GF-D8 (cell line): ENCODE measurements at places on chromosomes 1 and 21.

DNA sequence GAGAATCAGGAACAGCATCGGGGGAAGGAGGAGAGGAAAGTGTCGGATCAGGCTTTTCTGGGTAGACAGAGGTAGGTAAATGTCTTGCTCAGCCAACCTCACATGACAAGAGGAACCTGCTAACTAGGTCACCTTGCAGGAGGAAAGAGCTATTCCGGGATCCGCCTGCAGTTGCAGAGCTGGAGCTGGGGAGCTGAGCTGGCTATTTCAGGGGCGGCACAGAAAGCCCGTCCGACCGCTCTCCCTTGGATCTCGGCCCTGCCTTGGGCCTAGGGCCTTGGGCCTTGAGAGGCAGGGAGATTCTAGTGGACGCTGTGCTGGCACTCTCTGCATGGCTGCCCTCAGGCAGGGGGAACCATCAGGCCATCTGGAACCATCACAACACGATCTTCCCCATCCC is 56.5 kb upstream of the CTPS1 start:
- no peak for DNase-seq

GRCh38 chr1:28900562-28900961 is 13.8 kb upstream of the EPB41 start:
- DNase-seq, result no peak

- DNase-seq, result no peak
Measured at GRCh38 chr1:87781554-87781953, 452.9 kb downstream of the LMO4 start.

- no peak for DNase-seq
Measured at GRCh38 chr1:202129453-202130296, 7.0 kb downstream of the GPR37L1 start.

GRCh38 chr1:181318022-181318857 is 165.1 kb upstream of the CACNA1E start:
- no peak for DNase-seq
